ENCODE measurements at places on chromosomes 6 and 20.

GRCh38 chr20:44388466-44389023 lies 33.0 kb downstream of the HNF4A start:
- peak; percentile 46 for DNase-seq

DNA sequence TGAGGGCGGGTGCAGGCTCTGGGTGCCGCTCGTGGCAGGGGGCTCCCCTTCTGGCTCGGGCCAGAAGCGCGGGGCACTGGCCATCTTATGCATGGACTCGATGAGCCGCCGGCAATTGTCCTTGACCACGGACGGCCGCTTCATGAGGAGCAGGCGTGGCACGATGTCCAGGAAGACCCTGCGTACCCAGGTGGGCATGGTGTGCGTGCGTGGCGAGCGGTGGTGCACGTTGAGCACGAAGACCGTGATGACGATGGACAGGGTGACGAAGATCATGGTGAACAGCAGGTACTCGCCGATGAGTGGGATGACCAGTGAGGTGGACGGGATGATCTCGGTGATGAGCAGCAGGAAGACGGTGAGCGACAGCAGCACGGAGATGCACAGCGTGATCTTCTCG lies 11.0 kb downstream of the CHRNA4 start:
- DNase-seq, result no peak

DNA sequence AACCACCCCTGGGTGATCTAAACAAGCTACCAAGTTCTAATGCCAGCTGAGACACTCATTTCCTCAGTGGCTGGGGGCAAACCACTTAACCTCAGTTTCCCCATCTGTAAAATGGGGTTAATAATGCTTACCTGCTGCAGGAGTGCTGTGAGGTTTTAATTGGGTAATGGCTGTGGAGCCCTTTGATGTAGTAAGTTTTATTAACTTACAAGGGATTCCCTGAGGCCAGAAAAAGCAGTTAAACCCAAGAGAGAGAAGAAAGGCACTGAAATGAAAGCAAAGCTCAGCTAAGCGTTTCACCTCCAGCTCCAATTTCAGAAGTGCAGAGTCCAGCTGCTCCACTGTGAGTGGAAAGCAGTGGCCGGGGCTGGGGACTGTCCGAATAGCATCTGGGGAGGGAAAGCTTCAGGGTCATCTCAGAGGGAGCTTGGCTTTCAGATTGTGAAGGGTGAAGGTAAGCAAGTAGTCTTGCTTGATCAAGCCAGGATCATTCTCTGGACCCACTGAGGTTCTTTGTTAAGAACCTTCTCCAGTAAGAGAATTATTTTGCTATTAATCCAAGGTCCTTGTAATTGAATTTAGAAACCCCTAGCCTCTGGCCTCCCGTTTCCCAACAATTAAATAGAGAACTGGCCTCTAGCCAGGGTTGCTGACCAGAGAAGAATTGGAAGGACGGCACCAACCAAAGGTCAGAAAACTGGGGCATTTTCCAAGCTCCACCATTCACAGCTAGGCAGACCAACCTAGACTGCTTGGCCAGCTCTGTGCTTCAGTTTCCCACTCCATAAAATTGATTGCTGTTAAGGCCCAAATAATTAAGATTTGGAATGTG lies 20.9 kb upstream of the TCP11 start:
- DNase-seq, result no peak

- DNase-seq, result no peak
These were observed 11.2 kb upstream of the PSMG4 start for GRCh38 chr6:3247255-3248146.

GRCh38 chr20:54267483-54268003 lies 59.7 kb downstream of the PFDN4 start:
- DNase-seq, result no peak

- peak; percentile 14 for DNase-seq
These were observed 650 bp downstream of the DCBLD1 start for GRCh38 chr6:117483004-117483644.

DNA sequence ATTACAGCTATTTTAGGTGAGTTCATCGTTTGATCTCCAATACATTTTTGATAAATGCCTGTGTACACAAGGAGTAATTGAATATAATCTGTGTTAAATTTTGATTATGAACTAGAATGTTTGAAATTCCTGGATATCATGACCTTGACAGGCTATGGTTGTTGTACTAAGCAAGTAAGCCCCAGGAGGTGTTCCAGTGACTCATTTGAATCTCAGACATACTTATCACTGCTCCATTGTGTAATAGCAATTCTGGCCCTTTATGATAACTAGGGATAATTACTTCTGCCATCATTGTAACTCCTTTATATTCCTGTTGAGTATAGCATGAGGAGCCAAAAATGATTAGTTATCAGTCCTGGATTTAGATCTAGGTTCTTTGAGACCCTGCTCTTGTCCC lies 1424.6 kb upstream of the ADGRB3 start:
- DNase-seq, result no peak

DNA sequence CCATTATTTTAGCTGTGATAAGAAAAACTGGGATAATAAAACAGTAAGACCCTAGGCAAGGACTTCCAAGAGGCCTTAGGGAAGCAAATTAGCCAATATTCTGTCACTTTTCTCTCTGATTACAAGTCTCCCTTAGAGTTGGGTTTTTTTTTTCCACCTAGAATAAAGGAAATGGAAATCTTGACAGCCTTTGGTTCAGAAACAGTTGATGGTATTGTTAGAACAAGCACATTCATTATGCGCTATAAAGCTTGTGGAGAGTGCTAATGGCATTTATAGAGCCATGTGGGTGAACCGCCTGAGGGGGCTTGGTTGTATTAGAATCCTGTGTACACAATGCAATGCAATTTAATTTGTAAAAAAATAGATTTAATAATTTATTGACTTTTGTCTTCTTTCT lies 88.9 kb upstream of the OGFRL1 start:
- no peak for DNase-seq

GRCh38 chr20:48635791-48636267 lies 192.0 kb downstream of the PREX1 start:
- peak; percentile 58 for DNase-seq

DNA sequence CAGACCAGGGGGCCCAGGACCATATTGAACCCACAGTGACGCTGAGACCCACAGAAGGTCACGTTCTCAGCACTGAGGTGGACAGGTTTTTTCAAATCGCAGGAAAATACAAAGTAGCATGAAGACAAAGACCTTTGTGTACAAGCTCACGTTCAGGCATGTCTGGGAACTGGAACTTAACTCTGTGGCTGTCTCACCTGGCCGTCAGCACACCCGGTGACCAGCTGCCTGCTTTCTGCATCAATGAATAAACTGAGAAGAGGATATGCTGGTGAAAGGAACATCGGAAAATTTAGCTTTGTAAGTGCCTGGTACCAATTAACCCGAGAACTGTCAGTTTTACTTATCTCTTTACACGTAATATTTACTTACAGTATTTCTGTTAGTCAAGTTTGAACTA lies 36.5 kb downstream of the WDR27 start:
- DNase-seq, result no peak

GRCh38 chr6:36285187-36285671 lies 15.4 kb downstream of the PNPLA1 start:
- no peak for DNase-seq
